Left renal pelvis (tissue), 4 donors: ENCODE measurements at places on chromosomes 1 and 21. TPM values are rescaled to one million over a fixed set of nuclear protein-coding genes. Genes with fewer than 3 reads are reported as not detected.

DNA sequence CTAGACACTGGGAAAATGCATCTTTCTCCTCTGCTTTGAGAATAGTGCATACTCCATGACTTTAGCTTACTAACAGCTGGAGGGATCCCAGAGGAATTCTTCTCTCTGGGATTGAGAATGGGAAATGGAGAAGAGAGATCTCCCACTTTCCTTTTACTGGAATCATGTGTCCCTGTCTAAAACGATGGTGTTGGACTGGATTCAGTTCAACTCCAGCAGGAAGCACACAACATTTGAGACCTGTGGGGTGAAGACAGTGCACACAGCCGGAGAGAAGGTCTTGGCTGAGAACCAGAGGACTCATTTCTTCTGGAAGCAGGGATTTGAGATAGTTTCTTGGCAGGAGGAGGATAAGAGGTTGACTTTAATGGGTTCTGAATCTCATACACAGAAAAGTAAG, 58.7 kb downstream of the TRABD2B start:
- DNase-seq = no peak

GRCh38 chr1:78996791-78997190, 9.7 kb downstream of the ADGRL4 start:
- no peak for DNase-seq

Gene TMIGD3
- 0.91 TPM for polyA plus RNA-seq

Gene ITLN1
- polyA plus RNA-seq = 2.2 TPM

- DNase-seq = no peak
Measured at GRCh38 chr1:52032124-52032784, 1.4 kb downstream of the KTI12 start.

GRCh38 chr1:44113095-44113609, 5.5 kb upstream of the KLF17 start:
- DNase-seq = no peak
